CD8-positive, alpha-beta memory T cell (primary cell): ENCODE measurements at places on chromosomes 16 and 17. TPM values are rescaled to one million over a fixed set of nuclear protein-coding genes. Genes with fewer than 3 reads are reported as not detected.

DNA sequence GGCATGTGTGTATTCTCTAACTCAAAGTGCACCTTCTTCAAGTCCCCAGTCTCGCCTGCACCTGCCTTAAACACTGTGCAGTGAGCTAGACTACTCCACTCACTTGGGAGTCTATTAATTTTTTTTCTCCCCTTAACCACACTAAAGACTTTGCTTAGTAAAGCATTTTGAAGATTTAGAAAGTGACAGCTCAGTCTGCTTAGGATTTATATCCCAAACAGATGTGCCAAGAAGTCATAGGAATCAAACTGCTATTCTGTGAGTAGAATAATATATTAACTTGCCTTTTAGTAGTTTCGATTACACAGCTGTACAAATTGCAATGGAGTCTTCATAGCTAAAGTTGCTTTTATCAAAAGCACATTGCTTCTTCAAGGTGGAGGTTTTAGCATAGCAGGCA, 47.2 kb upstream of the MED13 start:
- DNase-seq = no peak

DNA sequence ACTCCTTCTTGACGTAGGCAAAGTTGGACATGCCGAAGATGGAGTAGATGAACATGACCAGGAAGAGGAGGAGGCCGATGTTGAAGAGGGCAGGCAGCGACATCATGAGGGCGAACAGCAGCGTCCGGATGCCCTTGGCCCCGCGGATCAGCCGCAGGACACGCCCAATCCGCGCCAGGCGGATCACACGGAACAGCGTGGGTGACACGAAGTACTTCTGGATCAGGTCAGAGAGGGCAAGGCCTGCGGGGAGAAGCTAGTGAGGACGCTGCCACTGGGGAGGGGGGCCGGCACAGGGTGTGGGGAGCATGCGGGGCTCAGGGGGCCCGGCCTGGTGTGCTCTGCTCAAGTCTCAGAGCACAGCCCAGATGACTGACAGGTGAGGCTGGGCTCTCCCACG, 9.6 kb upstream of the CD79B start:
- DNase-seq = no peak

DNA sequence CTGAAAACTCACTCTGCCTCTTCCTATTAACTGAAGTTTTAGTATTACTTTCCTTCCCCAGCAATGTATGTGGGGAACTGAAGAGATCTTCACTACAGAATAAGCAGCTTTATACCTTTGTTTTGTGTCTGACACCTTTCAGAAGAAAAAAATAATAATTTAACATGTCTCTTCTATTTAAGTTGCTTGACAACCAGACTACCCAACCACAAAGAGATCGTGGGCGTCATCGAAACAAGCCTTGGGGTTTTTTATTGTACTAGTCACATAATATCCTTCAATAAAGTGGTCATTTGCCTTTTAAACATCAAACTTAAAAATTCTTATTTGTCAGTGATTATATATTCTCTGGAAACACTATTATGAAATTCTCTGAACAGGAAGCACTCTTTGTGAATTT, 123.7 kb downstream of the CHD9NB start:
- no peak for DNase-seq

DNA sequence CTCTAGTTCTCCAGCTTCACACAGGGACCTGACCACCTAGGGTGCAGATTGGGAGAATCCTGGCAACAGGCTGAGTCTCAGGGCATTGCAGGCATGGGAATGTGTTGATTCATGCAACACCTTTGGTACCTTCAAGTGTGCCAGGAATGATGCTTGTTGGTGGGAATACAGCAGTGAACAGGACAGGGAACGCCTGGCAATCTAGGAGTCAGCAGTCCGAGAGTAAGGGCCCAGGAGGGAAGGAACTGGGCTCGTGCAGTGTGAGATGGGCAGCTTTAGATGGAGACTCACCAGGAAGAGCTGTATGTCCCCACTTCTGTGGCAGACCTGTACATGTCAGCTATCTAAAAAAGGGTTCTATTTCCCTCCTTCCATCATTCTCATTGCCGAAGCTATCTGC, 12.0 kb upstream of the MRC2 start:
- no peak for DNase-seq

DNA sequence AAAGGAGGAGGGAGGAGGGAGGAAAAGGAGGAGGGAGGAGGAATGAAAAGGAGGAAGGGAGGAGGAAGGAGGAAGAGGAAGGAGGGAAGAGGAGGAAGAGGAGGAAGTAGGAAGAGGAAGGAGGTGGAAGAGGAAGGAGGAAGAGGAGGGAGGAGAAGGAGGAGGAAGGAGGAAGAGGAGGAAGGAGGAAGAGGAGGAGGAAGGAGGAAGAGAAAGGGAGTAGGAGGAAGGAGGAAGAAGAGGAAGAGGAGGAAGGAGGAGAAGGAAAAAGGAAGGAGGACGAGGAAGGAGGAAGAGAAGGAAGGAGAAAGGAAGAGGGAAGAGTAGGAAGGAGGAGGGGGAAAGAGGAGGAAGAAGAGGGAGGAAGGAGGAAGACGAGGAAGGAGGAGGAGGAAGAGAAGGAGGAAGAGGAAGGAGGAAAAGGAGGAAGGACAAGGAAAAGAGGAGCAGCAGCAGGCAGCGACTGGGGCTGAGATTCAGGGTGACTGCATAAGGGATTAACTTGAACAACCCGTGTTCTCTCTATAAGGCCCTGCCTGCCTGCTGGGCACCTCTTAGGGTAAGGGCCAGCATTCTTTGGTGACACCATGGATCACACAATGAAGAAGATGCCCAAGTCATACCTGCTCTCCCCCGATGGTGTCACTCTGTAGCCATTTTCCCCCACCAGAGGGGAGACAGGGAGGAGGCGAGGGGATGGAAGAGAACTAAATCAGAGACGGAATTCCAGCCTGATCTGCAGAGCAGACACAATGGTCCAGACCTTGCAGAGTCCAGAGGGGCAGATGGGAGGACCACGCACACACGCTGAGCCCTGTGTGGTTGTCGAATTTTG, 1.4 kb upstream of the IL34 start:
- no peak for DNase-seq

DNA sequence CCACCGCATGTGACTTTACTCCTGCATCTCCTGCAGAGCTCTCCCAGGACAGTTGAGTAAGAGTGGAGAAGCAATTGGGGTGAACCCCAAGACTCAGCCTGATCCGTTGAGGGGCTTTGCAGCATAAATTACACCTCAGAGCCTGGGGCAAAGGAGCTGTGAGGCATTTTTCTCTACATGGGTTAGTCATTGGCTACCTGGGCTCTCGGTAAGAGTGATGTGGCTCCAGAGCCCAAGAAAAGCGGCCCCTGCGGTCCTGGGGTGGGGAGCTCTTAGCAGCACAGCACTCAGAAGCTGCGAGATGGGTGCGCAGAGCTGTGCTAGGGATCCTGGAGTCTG, 40.4 kb upstream of the C16orf78 start:
- DNase-seq = no peak

DNA sequence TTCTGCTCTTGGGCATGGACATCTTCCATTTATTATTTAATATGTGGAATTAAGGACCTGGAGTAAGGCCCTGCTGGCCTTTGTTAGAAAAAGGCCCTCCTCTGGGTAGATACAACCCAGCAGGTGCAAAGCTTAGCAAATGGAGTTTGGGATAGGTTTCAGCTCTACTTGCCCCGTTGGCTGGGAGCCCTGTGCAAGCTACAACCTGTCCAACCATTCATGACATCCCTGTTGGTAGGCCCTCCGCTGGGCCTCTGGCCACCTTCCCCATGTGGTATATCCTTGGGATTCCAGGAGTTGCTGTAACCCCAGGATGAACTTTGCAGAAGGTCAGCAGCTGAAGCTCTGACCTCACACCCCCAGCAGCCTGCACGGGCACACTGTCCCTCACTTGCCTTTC, 6.4 kb downstream of the NGFR start:
- no peak for DNase-seq

DNA sequence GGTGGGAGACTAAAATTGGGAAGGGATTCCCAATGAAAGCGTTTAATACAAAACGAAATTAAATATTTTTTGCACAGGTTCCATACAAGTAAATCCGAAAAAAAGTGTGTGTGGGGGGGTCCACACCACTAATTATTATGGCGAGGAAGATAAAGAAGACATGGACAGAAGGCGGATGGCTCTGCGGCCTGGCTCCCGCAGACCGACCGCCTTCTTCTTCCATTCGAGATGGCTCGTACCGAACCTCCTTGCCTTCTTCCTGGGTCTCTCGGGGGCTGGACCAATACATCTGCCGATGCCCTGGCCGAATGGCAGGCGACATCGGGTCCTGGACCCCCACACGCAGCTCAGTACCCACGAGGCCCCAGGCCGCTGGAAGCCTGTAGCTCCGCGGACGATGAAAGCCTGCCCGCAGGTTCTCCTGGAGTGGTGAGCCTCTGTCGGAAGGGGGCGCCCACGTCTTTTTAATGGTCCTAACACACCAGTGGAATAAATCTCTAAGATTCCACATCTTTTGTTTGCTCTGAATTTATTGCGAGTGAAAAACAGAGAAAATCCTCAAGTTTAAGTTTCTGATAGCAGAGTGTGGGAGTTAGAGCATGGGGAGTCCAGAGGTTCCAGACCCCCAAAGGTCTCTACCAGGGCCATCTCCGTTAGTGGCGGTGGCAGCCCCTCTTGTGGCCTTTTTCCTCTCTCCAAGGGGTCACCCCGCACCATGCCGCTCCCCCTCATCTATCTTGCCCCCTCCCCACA, 1.4 kb downstream of the PRAC2 start:
- DNase-seq = peak; percentile 63

DNA sequence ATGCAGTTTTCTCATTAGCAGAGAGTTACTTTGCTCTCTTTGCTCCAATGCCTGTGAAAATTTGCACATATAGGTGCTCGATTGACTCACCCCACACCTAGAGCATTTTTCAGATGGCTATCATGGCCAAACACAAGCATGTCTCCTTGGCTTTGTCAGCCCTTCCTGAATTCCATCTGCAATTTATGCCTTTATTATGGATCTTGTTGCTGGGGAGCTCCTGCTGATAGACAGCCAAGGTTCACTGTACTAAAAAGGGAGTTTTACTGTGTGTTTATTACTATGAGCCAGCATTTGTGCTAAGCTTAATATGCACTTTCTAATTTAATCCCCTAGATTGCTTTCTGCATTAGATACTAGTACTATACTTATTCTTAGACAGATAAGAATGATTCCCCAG, 93.3 kb downstream of the TOX3 start:
- DNase-seq = no peak

TLE7 gene
- total RNA-seq = not detected

GP1BA gene
- not detected for total RNA-seq

- DNase-seq = no peak
Observed at GRCh38 chr16:8686031-8686621, 11.7 kb downstream of the ABAT start.

DNA sequence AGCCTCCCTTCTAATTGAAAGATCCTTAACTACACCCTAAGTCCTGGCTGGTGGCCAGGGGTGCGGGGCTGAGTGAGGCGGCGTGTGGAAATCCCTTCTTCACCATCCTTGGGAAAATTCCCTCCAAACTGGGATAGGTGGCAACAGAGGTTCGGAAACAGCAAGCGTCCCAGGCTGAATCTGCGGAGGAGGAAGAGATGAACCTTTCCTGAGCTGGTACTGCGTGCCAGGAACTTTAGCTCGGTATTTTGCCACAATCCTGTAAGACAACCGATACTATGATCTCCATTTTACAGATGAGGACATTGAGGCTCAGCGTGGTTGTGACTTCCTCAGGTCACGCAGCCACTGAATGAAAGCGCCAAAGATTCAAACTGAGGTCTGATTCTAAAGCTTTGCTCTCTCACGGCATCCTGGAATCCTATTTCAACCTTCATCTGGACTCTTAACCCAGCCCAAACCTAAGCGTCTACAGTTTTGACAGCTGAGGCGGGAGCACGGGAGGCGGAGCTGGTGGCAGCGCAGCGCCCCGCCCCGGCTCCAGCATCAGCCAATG, 583 bp upstream of the CYLD start:
- DNase-seq = no peak
